ENCODE measurements at places on chromosomes 5 and 9.

DNA sequence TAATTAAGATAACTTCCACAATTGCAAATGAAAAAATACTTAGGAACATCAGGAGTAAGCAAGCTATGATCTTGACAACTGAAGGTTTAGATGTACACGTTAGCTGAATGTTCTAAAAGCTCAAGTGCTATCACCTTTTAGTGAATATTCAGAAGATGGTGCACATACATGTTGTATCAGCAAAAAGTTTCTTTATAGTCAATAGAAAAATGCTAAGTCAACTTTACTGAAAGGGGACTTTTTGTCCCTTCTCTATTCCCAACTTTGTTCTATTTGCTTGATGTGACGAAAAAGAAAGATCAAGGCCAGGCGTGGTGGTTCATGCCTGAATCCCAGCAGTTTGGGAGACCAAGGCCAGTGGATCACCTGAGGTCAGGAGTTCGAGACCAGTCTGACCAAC lies 7.6 kb upstream of the RGMB start:
- no peak for DNase-seq

GRCh38 chr5:138900281-138900965 lies 25.3 kb upstream of the LRRTM2 start:
- no peak for DNase-seq

- DNase-seq = no peak
Measured at GRCh38 chr9:22718653-22719052, 272.0 kb downstream of the DMRTA1 start.

- DNase-seq = no peak
Measured at GRCh38 chr5:125452991-125453390, 706.6 kb upstream of the ZNF608 start.

- DNase-seq = peak; percentile 62
Measured at GRCh38 chr9:120985819-120986222, 59.2 kb upstream of the TRAF1 start.

DNA sequence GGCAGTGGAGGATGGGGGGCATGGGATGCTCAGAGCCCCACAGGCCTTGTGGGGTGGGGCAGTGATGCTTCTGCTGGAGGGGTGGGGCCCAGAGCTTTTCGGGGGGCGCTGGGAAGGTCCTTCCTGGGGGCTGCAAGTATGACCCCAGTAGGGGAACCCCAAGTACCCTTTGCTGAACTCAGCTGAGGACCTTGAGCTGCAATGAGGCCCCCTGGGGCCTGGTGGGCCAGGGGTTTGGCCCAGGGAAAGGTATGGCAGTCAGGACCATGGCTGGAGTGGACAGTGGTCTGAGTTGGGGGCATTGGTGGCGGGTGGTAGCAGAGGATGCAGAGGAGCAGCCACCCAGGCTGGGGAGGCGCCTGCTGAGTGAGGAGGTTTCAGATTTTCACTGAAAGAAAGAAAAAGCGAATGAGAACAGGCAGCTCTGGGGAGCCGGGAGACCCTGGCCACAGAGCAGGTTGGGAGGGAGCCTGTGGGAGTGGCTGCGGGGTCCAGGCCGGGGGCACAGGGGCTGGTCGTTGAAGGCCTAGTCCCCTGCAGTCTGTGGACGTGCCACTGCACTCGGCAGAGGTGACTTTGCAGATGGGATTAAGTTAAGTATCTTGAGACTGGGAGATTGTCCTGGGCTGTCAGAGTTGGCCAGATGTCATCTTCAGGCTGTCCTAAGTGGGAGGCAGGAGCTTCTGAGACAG lies 19.2 kb downstream of the WNK2 start:
- no peak for DNase-seq

GRCh38 chr5:158660726-158661125 lies 439.0 kb downstream of the EBF1 start:
- no peak for DNase-seq

- no peak for DNase-seq
Measured at GRCh38 chr9:4678679-4679267, 596 bp upstream of the CDC37L1 start.

GRCh38 chr9:7051711-7052110 lies 293.9 kb downstream of the KDM4C start:
- no peak for DNase-seq

DNA sequence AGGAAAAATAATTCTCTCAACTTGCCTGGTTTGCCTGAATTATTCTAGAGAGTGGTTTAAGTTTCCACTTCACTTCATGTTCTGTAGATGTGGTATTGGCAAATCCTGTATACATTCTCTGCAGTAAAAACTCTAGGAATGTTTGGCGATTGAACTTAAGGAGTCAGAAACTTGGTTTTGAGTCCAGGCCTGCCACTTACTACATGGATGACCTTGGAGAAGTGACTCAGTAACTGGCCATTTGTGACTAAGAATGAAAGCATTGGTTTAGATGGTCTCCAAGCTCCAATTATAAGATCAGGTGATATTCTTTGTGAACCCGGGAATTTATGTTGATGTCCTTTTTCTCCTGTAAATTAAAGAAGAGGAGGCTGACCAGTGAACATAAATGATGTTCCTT lies 233.8 kb downstream of the GAS1 start:
- no peak for DNase-seq

- no peak for DNase-seq
Measured at GRCh38 chr9:69812068-69813000, 8.3 kb upstream of the CFAP95 start.

GRCh38 chr5:153660919-153661318 lies 170.4 kb downstream of the GRIA1 start:
- DNase-seq = no peak

DNA sequence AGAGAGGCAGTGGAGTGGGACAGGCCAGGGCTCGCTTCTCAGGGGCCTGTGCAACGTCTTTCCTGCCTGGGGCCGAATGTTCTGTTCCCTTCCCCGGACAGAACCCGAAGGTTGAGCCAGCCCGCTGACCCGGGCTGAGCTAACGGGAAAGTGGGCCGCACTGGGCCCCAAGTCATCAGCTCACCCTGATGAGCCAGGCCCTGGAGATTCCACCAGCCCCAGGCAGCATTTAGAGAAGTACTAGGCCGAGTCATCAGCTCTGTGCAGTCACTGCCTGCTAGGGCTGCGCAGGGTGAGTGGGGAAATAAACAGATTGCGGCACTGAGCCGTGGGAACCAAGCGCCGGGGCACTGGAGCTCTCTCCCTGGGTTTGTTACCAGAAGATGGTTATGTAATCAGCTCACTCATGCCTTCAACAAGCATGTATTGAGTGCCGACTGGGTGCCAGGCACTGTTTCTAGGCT lies 29.1 kb upstream of the DUSP1 start:
- no peak for DNase-seq
